ENCODE measurements at places on chromosomes 12 and 14. TPM values are rescaled to one million over a fixed set of nuclear protein-coding genes. Genes with fewer than 3 reads are reported as not detected.
A peak's percentile ranks its signal among the peaks of the same experiment; 100 is the strongest.

GRCh38 chr12:11238275-11238674, 31.2 kb downstream of the PRB3 start:
- DNase-seq: no peak

The SPX gene
- 6.3 TPM for total RNA-seq

DNA sequence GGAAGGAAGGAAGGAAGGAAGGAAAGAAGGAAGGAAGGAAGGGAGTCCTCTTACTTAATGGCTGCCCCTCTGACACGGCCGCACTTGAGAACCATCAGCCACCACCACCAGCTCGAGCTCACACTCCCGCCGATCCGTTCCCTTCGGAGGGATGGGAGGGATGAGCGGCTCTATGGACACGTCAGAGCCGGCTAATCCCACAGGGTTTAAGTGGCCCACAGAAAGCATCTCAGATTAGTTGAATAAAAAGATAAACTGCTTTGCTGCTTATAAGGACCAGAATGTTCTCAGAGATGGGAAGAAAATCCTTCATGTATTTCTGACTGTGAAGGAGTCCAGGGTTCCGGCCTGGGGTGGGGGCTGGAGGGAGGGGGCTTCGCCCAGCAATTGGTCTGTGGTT, 31.1 kb downstream of the PRIMA1 start:
- DNase-seq: no peak

The AKAP6 gene
- total RNA-seq: 4.2 TPM

GRCh38 chr12:43789941-43790340, 16.2 kb downstream of the TWF1 start:
- DNase-seq: peak; percentile 15

- DNase-seq: peak; percentile 28
Observed at GRCh38 chr14:32426586-32427388, 97.7 kb downstream of the AKAP6 start.

- peak; percentile 93 for DNase-seq
Observed at GRCh38 chr14:61460718-61461611, 139.6 kb downstream of the PRKCH start.

The HOXC11 gene
- total RNA-seq: not detected

DNA sequence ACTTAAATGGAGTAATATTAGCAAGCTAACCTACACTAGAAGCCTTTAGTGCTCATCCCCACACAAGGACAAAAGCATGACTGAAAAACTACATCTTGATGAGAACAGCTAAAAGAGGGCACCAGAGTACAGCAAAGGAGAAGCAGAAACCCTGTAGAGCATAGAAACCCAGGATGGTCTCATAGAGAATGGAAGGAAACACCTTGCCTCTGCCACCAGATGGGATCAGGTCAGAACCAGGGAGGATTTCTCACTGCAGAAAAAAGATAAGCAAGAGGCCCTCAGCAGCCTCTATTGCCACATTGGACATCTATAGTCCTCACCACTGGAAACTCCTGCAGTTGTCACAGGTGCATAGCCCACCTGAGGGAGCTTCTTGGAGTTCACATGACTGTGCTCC, 13.6 kb upstream of the ZNF705A start:
- no peak for DNase-seq

GRCh38 chr14:29857551-29857950, 70.1 kb downstream of the PRKD1 start:
- no peak for DNase-seq

GRCh38 chr14:103529383-103530365, 678 bp downstream of the TRMT61A start:
- no peak for DNase-seq

DNA sequence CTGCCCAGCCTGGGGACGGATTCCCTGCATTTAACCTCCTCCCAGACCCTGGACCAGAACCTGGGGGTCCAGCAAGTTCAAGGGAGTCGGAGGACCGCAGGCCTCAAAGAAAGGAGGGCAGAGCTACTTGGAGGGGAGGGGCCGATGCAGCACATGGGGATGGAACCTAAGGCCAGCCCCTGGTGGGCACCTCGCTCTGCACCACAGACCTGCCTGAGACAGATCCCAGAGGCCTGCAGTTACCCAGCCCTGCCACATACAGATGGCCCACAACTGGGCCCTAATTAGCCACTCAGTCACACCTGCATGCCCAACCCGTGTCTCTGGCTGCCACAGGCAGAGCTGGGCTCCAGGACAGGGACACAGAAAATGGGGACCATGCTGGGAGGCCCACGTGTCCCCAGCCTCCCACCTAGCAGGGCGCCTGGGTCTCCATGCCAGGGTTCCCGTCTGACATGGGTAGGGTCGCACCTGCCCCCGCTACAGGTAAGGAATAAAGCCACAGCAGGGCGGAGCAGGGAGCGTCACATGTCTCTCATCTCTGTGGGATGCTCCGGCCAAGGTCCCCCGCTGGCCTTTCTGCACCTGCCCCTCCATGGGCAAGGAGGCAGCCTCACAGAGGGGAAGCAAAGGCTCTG, 16.7 kb downstream of the AKT1 start:
- DNase-seq: no peak

- DNase-seq: no peak
Observed at GRCh38 chr12:81570234-81570633, 188.9 kb downstream of the PPFIA2 start.

DNA sequence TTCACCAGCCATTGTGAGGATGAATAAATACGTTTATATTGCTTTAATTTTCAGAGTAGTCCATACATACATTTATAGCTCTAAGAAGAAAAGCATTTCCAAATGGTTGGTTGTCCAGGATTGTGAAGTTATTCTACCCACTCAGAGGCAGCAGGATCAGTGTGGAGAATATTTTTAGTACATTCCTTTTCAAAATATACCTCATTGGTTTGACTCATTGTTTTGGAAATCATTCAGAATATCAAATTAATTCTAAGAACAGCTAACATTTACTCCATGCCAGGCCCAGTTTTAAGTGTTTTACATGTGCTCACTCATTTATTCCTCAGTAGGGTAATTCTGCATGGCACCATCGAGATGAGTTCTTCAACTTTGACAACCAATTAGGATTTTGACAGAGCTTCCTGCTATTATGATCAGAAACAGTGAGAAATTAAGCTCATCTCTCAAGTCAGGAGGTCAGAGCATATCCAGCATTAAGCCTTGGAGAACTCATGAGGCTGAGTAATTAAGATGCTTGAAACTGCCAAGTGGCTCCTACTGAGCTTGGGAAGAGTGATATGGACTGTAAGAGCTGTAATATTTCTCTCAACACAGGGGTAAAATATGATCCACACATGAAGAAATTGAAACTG, 153.3 kb upstream of the CLEC14A start:
- no peak for DNase-seq

Measured in bronchial epithelial cell (primary cell).